ENCODE measurements at places on chromosomes 12 and 14. TPM values are rescaled to one million over a fixed set of nuclear protein-coding genes. Genes with fewer than 3 reads are reported as not detected.

LRRC9 gene
- 0.14 TPM for total RNA-seq

JAG2 gene
- 0.33 TPM for total RNA-seq

POTEM gene
- total RNA-seq: not detected

PTPN21 gene
- total RNA-seq: 7.2 TPM

INHBC gene
- total RNA-seq: 2.8 TPM
